Activated CD4-positive, alpha-beta T cell treated with anti-CD3 and anti-CD28 coated beads for 48 hours (primary cell): ENCODE measurements at places on chromosomes 1 and 21.

- no peak for DNase-seq
These were observed 225.8 kb downstream of the PTPRU start for GRCh38 chr1:29462096-29462495.

GRCh38 chr1:56404561-56405030, 174.8 kb downstream of the PLPP3 start:
- no peak for DNase-seq

DNA sequence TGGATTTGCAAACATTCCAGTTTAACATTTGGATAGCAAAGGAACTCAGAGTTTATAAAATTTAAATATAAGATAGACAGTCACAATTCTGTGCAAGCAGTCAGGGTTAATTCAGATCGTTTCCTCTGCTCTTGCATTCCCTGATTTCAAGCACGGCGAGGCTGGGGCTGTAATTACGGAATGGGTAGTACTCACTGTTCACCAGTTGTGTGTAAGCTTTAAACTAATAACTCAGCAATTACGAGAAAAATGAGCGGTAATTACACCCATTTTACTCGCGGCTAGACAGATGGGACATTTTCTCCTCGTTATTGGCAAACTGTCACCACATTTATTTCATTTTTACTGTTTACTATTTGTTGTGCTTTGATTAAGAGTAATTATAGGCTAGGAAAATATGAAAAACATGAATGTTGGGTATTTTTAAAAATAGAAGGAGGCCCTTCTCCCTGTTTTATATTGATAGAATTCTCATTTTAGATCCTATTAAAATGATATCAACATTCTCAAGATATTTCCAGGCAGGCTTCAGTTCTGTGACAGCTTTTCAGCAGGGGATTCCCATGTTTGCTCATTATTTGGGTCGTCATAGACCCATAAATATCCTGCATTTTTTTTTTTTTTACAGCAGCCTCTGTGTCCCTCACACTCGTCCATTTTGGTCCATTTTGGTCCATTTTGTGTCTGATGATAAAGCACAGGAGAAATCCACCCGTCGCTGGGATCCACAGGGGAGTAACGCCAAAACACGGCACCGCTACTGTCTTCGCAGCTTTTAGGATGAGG, 208.3 kb downstream of the DSCAM start:
- no peak for DNase-seq

DNA sequence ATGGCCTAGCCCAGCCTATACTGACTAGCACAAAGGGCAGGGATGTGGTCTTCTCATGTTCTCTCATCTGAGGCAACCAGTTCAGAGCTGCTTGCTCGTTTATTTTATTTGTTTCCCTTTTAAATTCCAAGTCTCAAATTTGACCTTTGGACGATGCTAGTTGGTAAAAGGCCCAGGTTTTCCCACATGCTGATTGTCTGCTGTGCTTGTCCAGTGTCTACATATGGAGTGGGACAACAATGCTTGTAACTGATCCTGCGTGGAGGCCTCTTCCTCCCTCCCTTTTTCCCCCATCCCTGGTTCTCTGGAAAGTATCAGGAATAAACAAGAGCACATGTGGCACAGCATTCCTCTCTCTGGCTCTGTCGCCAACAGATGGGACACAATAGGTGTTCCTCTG, 34.0 kb upstream of the BEND5 start:
- DNase-seq: no peak

GRCh38 chr1:10389271-10389973, 9.4 kb upstream of the PGD start:
- DNase-seq: no peak

- no peak for DNase-seq
These were observed 18.3 kb upstream of the KRTAP7-1 start for GRCh38 chr21:30847627-30848500.

- DNase-seq: peak; percentile 72
These were observed 38.6 kb upstream of the GPR137B start for GRCh38 chr1:236103646-236104218.

GRCh38 chr1:19010995-19011844, 54.7 kb upstream of the IFFO2 start:
- DNase-seq: peak; percentile 91

DNA sequence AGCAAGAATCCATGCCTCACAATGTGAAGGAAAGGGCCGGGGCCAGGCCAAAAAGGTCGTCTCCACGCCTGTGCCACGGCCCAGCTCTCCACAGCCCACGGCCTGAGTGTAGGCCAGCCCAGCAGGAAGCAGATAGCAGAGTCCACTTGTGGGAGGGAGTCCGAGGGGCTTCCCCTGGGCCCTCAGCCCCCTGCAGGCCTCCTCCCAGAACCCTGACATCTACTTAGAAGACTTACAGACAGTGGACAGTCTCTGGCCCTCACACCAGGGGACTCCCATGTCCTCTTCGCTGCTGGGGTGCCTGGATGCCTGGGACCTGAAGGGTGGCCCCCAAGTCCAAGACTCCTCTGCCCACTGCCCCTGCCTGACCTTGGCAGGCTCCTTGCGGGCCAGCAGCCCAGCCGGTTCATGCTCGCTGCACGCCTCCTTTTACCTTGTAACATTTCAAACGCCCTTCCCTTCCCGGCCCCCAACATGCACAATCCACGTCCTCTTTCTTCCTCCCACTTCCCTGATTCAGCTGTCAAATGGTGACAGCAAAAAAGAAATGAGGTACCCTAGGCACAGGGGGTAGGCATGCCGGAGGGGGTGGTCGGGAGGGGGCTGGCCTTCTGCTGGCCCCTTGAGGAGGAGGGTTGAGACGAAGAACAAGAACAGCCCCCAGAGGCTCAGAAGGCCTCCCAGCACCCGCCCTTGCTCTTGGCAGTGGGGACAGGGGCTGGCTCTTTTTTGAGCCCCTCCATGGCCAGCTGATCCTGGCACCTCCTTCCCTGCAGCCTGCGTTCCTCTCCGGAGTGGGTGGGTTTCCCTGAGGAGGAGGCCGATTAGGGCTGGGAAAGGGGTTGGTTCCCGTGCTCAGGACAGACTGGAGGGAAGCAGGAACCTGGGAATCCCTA, 997 bp upstream of the PTPN7 start:
- DNase-seq: no peak

- DNase-seq: peak; percentile 83
These were observed 89.7 kb upstream of the RUNX1 start for GRCh38 chr21:35138665-35139381.

DNA sequence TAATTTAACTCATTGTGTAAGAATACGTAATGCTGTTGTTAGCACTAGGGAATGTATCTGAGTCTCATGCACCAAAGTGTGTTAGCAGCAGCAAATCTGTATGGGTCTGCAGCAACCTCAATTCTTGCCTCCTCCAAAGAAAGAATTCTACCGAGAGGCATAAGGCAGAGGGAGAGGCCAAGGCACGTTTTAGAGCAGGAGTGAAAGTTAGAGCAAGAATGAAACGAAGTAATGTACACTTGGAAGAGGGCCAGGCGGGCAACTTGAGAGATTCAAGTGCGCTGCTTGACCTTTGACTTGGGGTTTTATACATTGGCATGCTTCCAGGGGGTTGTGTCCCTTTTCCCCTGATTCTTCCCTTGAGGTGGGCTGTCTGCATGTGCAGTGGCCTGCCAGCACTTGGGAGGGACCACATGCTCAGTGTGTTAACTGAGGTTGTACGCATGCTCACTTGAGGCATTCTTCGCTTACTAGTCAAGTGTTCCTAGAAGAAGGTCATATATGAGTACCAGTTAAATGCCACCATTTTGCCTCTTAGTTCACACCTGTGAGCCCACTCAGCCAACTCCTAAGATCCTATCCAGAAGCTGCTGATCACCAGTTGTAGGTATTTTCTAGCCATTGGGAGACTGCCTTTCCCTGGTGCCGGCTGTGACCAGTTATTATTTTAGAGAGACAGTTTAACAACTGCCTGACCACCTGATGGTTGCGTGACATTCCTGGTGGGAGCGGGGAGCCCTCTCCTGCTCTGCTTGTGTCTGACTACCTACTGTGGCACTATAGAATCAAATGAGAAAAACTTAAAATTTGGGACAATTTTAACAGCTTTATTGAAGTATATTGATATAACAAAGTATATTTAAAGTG, 2.7 kb upstream of the CNN3 start:
- DNase-seq: no peak

DNA sequence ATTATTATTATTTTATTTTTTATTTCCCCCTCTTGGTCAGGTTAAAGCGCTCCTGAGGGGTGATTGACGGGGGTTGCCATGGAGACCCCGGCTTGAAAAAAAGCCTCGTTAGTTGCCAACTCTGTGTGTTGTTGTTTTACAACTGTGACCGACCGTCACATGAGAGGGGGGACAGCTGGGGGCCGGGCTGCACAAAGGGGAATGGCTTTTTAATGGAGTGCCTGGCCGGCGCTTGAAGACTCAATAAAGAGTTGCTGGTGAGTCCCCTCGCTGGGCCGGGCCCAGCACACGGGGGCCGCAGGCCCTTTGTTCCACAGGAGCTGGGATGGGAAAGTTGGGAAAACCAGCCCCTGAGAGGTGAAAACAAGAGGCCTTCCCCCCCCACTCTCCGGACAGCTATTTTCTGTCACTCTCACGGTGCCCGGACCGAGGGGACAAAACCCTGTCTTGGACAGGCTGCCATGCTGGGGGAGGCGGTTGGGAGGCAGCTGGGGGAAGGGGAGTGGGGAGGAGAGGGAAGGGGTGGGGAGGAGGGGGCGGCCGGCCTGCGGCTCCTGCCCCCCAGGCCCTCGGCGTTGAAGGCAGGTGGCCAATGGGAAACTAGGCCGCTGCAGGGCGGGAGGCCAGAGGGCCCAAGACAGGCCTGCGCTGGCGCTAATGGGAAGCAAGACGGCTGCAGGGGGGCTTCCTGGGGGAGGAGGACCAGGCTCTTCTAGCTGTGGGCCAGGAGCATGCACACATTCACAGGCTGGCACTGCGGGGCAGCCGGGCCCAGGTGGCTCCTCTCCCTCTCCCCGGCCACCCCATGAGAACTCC, 67.6 kb downstream of the CASZ1 start:
- no peak for DNase-seq

- no peak for DNase-seq
These were observed 45.9 kb upstream of the PRMT6 start for GRCh38 chr1:107010582-107010981.

- no peak for DNase-seq
These were observed 39.0 kb downstream of the SETD4 start for GRCh38 chr21:36021251-36021837.

GRCh38 chr1:200749090-200749489, 10.4 kb downstream of the CAMSAP2 start:
- no peak for DNase-seq

DNA sequence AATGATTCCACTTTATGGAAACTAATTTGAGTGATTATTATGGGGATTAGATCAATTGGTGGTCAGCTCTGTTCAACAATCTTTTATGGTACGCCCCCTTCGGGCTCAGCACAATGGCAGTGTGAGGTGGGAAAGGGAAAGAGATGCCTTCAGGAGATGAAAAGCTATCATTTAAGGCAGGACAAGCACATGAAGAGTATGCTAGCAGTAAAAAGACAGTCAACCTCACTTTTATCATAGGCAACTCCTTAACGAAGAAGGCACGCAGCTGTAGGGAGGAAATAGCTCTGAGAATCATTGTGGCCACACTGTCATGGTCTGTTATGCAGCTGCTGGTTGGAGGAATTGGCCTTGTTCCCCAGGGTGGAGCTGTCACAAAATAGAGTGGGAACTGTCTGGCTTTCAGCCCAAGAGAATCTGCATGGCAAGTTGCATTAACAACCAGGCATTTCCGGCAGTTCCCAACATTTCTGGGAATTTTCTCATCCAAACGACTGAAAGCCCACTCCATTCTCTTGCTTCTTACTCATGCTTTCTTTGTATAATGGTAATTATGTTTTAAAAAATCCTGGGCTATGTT, 54.4 kb upstream of the BCL10 start:
- no peak for DNase-seq

DNA sequence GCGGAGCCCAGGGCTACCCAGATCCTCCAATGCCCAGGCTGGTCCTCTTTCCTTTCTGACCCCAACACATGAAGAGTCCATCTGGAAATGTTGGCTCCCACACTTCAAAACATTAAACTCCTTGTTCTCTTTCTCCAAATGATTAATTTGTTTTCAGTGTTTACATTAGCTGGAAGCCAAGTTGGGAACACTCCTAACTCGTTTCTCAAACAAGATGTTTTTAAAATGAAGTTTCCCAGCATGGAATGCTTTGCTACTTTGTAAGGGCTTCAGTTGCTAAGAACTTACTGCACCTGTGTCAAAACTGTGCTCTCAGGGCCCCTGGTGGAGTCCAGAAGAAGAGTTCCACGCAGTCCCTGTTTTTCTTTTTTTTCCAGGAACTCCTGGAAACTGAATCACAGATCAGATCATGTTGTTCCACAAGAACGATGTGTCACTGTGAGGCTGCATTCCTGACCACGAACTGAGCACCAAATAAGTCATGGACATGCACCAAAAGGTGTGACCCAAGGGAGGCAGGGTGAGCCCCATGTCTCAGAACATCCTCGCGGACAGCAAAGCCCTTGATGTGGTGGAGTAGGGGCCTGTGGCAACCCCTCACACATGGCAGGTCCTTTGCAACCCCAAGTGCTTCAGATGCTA, 257.3 kb downstream of the KCNJ6 start:
- peak; percentile 5 for DNase-seq

GRCh38 chr21:29711236-29711635, 228.6 kb downstream of the GRIK1 start:
- no peak for DNase-seq

- no peak for DNase-seq
These were observed 16.8 kb upstream of the PDIK1L start for GRCh38 chr1:26094677-26095383.

GRCh38 chr1:66998972-66999371, 55.0 kb downstream of the SLC35D1 start:
- DNase-seq: no peak

- no peak for DNase-seq
These were observed 13.6 kb downstream of the RHBG start for GRCh38 chr1:156382561-156382960.

DNA sequence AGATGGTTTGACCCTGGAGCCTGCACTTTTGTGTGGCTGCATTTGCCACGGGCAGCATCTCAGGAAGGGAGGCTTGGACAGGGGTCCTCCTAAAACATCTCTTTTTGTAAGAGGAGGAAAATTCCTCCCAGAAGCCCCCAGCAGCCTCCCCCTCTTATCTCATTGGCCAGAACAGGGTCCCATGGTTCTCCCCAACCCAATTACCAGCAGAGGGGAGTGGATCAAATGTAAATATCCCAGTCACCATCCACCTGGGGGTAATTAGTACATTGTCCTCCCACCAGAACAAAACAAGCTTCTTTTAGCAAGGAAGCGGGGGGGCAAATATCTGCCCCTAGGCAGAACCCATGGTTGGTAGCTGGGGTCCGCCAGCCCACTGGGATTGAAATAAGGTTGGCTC, 44.7 kb upstream of the TENT5B start:
- DNase-seq: no peak

DNA sequence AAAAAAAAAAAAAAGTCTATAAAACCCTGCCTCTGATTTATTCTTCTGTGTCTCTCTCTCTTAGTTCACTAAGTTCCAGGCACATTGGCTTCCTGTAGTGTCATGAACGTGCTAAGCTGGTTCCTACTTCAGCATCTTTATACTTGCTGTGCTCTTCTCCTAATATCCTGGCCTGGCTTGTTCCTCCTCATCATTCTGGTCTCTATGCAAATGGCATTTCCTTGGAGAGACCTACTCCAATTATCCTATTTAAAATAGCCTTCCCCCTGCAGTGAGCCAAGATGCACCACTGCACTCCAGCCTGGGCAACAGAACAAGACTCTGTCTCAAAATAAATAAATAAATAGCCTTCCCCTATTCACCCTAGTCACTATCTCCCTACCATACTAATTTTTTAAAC, 9.7 kb upstream of the CLCC1 start:
- no peak for DNase-seq
